ENCODE measurements at places on chromosomes 5 and 9.

DNA sequence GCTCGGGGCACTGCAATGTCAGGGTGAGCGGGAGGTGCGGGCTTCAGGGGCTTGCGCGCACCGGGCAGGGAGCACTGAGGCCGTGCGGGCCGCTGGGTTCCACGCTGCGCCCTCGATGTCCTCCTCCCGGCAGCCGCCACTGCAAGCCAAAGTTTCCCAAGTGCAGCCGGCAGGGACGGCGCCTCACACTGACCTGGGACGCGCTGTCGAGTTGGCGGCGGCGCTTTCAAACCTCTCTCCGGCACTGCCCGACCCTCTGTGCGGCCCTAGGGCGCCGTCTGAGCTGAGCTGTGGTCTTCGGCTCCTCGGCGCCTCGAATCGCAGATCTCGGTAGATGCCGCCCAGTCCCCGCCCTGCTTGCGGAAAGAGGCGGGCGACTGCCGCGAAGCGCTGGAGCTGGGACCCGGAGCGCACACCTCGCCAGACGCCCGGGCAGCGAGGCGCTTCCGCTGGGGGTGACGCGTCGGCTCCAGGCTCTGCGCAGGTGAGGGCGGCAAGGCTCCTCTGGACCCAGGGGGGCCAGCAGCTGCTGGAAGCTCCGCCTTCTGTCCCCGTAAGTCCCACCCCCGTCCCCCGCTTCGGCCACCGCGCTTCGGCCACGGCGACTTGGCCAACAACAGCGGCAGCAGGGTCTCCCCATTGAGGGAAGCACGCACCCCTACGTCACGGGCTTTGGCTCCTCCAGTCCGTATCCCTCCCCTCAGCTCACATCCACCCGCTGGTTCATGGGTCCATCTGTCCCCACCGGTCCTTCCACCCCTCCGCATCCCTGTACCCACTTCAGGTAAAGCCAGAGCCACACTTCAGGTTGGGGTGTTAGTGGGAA lies at the start of gene ANKRD34B:
Gene ANKRD34B, minus strand, starts transcription at position 320 of the 826 bp plus-strand sequence. CDS start 10,261 bp downstream, outside the sequence.
- DNase-seq, result peak; percentile 2

GRCh38 chr5:997001-997474 lies 11.6 kb upstream of the NKD2 start:
- DNase-seq, result peak; percentile 79

DNA sequence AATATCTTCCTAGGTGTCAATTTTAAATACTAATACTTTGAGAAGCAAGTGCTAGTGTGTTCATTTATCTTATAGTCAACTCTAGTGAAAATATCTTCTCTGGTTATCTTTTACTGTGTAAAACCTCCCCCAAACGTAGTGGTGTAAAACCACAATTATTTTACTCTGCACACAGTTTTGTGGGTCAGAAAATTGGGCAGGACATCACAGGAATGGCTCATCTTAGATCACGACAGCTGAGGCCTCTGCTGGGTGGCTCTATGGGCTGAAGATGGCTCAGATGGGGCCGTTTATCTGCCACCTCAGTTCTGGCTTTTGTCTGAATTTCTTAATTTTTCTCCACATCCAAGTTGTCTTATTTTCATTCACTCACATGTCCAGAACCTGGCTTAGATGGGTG lies 457.2 kb upstream of the ACTBL2 start:
- no peak for DNase-seq

GRCh38 chr5:180494510-180495181 lies 467 bp downstream of the CNOT6 start:
- DNase-seq, result peak; percentile 28

DNA sequence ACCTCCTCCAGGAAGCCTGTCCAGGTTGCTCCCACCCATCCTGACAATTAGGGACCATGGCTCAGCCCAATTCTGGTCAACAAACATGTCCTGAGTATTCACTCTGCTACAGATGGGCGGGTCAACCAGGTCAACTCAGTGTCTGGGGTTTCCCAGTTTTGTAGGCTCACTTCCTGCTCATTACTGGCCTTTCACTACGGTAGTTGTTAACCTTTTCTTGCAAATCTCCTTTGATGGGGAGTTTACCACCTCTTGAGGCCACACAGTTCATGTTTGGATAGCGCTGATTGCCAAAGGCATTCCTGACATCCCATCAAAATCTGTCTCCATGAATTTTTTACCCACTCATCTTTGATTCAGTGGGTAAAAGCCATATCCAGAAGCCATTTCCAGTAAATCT lies 13.8 kb downstream of the TMEM8B start:
- DNase-seq, result no peak

DNA sequence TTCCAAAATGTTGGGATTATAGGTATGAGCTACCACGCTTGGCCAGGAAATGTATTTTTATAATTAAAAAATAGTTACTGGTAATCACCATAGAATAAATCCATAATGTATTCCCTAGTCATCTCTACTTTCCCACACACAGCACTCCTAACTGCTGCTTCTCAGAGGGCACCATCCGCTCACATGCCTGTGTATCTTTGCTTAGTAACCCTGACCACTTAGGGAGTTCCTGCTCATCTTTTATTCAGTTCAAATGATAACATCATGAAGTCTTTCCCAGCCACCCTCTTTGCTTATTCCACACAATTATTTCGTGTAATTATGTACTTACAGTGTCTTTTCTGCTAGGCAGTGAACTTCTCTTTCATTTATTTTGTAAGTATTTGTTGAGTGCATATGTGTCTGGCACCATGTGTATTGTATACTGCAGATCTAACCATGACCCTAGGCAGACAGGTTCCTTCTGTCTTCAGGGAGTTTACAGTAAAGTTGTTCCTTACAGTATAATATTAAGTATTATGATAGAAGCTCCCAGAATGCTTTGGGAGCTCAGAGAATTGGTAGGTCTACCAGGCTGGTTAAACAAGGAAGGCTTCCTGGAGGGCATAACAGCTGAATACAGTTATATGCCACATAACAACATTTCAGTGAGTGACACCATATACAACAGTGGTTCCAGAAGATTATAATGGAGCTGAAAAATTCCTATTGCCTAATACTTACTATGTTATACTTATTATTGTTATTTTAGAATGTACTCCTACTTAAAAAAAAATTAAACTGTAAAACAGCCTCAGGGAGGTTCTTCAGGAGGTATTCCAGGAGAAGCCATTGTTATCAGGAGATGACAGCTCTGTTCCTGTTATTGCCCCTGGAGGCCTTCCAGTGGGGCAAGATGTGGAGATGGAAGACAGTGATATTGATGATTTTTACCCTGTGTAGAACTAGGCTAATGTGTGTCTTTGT lies 39.2 kb downstream of the DCAF10 start:
- peak; percentile 8 for DNase-seq

- DNase-seq, result no peak
Measured at GRCh38 chr5:24226479-24226878, 418.3 kb downstream of the CDH10 start.

DNA sequence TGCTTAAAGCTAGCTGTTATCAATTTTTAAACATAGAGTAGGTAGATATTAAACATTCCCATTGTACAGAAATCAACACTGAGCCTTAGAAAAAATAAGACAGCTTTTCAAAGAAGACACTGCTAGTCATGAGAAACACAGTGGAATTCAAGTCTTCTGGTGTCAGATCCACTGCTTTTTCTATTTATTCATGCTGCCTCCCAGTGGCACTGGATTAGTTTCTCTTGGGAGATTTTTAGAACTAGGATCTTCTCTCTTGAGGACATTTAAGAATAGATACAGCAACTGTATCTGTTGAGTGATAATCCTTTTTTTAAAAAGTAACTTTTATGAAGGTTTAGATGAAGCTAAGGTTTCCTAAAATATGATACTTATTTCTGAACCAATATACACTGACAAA lies 1635.4 kb upstream of the C9orf72 start:
- DNase-seq, result no peak

DNA sequence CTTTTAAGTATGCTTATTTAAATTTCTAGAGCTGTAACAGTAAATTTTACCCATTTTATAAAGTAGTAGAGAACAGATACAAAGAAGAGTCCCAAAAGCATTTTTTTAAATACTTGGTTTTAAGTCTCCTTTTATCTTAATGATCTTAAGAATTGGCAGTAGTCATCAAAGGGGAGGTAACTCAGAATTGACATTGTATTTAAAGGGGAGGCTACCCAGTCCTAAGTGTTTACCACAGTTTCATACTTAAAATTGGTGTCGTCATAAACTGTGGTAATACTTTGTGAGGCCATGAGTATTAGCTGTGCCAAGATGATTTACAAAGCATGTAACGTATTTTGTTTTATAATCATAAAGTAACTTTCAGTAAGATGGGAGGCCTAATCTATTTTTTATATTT lies 14.8 kb downstream of the SLC25A46 start:
- DNase-seq, result no peak

DNA sequence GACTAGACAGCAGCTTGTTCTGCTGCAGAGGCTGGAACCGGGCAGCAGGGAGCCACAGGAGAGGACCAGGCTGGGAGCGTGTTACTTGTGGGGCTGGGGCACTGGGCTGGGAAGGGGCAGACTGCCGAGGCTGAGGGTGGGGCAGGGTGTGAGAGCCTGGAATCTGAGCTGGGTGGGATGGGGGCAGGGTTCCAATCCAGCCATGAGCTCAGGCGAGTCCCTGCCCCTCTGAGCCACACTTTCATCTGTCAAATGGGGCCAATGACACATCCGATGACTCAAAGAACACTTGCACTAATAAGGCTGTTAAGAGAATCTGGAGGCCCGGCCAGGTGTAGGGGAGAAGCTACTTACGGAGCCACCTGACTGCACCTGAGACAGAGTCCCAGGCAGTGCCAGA lies 18.7 kb upstream of the WDR38 start:
- DNase-seq, result peak; percentile 27

DNA sequence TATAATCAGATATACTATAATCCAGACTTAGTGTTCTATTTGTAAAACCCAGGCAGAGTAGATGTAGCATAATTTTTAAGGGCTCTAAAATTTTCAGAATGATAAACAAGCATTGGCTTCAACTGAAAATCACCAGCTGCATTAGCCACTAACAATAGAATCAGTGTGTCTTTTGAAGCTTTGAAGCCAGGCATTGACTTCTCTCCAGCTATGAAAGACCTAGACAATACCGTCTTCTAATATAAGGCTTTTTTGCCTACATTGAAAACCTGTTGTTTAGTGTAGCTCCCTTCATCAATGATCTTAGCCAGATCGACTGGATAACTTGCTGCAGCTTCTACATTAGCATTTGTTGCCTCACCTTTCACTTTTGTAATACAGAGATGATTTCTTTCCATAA lies 1877.3 kb upstream of the ACO1 start:
- no peak for DNase-seq

DNA sequence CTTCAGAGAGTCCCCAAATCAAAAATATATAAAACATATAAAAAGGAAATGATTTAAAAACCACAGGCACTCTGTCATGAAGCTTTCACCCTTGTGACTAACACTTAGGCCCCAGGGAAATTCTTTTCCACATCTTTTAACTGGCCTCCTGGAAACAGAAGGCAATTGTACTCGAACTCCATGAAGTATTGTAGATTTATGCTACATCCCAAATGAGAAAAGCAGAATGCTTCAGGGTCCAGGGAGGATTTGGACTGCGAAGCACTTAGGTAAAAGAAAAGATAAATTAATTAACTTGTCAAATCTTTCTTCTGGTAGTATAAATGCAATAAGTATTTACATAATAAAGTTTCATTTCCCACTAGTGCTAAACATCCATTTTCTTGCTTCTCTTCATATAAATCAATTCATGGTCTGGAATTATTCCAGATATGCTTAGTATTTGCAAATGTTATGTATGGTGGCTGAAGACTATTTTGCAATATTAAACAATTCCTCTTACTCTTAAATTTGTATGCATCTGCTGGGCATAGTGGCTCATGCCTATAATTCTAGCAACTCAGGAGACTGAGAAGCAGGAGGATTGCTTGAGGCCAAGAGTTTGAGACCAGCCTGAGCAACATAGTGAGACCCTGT lies 64.9 kb upstream of the ELL2 start:
- peak; percentile 66 for DNase-seq

GRCh38 chr5:102975045-102975444 lies 144.9 kb downstream of the GIN1 start:
- DNase-seq, result no peak

GRCh38 chr9:27801545-27801944 lies 228.3 kb upstream of the C9orf72 start:
- DNase-seq, result no peak

DNA sequence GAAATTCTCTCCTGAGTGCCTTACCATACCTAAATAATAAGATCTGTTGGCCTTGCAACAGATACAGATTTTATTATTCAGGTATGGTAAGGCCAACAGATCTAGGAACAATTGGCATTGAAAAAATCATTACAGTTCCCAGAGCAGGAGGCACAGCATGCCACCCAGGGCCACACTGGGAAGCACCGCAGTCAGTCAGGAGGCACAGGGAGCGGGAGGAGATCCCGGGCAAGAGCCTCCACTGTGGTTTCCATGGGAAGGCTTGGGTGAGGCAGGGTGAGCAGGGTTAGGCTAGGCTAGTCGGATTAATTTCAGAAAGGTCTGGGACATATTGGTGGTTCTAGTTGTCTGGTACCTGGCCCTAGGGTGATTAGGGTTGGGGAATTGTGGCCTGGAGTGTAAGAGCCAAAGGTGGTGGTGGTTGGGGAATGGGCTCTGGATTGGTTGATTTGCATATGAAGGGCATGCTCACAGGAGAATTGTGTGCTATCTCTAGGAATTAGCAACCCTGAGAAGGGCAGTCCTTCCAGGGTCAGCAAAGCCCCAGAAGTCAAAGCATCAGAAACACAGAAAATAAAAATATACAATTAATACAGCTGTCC lies 111.4 kb downstream of the PDE8B start:
- no peak for DNase-seq

Measured in fibroblast of villous mesenchyme (primary cell).